ENCODE measurements at places on chromosomes 4 and X.

GRCh38 chr4:17324386-17324830, 187.5 kb downstream of the QDPR start:
- peak; percentile 62 for DNase-seq

DNA sequence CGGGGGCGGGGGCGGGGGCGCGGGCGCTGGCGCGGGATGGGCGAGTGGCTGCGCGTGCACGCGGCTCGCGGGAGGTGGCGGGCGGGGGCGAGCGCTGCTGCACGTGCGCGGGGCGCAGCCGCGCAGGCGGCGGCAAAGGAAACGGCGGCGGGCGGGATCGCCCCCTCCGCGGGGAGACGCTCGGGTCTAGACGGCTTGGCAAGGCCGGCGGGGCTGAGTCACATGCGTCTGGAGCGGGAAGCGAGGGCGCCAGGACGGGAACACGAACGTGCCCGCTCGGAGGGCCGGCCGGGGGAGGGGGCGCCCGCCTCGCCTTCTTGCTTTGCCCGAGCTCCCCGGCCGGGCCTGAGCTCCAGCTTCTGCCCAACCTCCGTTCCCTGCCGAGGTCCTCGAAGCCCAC, 4.3 kb upstream of the HAUS7 start:
- DNase-seq, result no peak

DNA sequence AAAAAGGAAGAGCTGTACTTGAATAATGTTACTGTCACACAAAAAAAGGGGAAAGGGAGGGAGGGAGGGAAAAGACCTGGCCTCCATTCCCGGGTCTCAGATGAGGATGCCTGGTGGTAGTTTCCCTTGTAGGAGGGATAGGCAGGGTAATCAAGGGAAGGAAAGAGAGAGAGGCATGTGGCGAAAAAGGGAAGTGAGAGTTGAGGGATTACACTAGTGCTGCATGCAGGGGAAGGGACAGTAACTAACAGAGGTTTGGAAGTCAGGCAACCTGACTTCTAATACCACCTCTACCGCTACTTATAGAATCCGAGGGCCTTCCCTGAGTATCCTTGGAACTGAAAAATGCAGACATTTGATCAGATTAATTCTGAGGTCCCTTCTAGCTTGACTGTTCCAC, 821.7 kb upstream of the FTHL17 start:
- no peak for DNase-seq

DNA sequence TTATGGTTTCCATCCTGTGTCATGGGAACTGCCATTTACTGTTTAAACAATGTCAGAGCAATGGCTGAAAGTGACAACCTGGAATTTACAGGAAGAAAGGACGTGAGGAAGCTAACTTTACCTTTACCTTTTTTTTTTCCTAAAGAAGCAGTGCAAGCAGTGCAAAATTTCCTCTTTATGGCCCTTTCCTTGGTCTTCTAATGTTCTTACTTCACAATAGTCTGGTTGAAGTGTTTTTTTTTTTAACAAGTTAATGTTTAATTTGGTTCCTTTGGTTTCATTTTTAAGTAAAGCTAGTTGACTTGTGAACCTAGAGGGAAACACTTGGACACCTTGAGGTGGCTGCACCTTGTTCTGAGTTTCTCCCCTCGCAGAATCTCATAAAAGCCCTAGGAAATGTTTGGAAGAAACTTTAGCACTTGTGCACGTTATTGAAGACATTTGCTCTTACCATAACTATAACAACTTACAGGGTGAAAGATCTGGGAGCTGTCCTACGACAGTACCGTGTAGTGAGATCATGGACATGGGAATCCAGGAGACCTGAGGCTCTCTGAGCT, 1.8 kb downstream of the SGMS2 start:
- no peak for DNase-seq

DNA sequence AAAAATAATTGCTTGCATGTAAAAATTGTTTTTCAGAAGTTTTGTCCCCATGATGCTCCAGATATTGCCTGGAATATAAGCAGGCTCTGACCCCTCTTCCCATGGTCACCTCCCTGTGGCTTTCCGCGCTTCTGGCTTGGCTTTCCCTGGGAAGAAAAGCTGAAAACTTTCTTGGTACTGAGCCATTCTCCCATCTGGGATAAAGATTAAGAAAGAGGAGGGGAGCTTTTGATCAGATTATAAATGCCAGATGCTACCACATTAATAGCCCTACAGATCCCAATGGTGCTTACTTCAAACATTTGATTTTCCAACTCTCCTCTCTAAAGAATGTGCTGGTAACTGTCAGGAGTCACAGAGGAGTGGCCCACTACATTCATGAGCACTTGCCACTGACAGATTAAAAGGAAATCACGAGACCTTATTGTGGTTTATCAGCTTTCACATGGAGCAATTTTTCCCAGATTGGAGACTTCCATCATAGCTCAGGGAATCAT, 54.4 kb upstream of the GAB1 start:
- no peak for DNase-seq

GRCh38 chrX:15745179-15745578, 7.1 kb downstream of the CA5B start:
- no peak for DNase-seq

DNA sequence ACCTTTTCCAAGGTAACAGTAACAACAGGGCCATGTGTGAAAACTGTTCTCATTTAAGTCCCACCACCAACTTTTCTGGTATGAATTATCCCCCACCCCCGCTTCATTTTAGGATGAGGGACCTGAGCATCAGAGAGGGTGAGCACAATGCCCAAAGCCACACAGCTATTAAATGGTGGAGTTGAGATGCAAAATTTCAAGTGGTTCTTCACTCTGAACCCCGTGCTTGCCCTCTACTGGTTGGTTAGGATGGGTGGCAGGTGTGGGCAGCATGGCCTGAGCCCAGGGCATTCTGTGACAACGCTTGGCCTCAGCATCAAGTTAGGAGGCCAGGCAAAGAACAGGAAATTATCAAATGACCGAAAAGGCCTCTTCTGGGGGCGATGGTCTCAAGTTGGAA, 33.5 kb downstream of the MED28 start:
- no peak for DNase-seq

- DNase-seq, result no peak
These were observed 157.0 kb upstream of the TLL1 start for GRCh38 chr4:165715989-165716388.

- no peak for DNase-seq
These were observed 1054.2 kb downstream of the ARAP2 start for GRCh38 chr4:35189988-35190613.

- no peak for DNase-seq
These were observed 1.4 kb downstream of the RAI2 start for GRCh38 chrX:17859609-17860178.

DNA sequence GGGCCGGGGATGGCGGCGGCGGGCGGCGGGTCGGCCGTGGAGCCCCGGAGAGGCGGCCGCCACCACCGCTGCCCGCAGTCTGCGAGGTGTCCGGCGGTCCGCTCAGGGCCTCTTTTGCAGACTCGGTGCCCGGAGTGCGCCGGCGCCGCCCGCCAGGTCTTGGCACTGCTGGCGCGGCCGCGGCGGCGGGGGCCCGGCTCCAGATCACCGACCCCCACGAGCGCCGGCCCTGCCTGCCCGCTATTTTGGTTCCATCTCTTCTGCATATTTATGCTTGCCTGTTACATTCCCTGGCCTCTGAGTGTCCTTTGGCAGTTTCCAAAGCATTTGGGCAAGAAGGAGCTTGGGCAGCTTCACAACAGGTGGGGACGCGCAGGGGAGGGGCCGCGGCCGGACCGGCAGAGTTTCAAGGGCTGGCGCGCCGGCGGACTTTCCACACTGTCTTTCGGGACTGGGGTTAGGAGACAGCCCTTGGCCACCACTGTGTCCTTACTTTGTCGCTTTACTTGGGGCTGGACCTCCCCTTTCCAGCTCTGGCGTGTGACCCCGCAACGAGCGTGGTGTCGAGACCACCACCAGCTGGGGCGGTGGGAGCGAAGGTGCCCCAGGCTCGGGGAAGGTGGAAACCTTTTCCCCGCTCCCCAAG, 668 bp upstream of the TAPT1 start:
- DNase-seq, result no peak

- no peak for DNase-seq
These were observed 236.0 kb upstream of the VCX3A start for GRCh38 chrX:6770936-6771335.

GRCh38 chr4:39893693-39894072, 84.0 kb downstream of the PDS5A start:
- DNase-seq, result no peak

GRCh38 chrX:39112143-39112542, 310.9 kb downstream of the MID1IP1 start:
- no peak for DNase-seq

GRCh38 chr4:3363411-3364141, 70.8 kb downstream of the RGS12 start:
- DNase-seq, result no peak

DNA sequence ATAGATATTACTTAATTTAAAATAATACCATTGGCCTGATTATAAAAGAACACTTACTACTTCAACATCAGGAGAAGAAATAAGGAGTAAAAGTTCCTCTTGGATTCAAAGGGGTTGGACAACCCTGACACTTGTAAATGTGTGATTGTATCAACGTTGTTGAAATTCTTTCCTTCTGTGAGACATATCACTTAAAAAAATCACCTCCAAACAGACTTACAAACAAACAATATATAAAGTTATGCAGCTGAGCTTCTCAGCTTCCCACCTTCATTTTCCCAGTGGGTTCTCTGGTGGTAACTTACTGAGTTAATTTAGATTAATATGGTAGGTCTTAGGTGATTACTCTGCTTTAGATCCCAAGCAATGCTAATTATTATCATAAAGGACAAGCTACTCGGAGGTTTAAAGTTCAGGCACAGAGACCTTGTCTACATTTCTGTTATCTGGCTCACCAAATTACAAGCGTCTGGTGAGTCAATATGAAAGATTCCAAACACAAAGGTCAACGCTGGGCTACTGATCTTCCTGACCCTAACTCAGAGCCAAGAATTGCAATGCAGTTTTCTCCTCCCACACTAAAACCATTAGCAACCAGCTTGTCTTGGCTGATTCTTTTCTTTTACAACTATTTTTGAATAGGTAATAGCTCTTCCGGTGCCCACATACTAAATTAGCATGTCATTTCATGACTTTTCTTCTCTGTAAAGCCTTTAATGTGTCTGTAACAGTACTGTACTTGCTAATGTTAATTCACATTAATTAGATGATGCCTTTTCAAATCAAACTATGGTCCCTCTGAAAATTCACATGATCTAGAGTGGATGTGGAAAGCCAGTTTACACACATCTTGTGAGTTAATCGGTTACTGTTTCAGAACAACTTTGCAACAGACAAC, 157.6 kb downstream of the RASL11B start:
- no peak for DNase-seq

DNA sequence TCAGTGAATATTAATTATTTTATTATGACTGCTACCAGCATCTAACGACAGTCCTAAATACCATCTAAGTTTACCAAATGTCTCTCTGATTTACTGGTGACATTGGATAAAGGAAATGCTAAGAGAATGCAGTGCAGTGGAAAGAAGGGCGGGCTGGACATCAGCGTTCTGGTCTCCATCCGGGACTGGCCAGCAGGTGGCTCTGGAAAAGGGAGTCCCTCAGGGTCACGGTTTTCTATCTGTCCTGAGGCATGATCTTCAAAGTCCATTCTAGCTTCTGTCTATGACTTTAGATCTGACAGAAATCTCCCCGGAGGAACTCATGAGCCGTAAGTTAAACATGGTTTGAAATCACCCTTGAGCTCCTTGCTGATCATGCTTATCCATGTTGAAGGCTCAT, 3.3 kb downstream of the TRIM2 start:
- DNase-seq, result no peak

DNA sequence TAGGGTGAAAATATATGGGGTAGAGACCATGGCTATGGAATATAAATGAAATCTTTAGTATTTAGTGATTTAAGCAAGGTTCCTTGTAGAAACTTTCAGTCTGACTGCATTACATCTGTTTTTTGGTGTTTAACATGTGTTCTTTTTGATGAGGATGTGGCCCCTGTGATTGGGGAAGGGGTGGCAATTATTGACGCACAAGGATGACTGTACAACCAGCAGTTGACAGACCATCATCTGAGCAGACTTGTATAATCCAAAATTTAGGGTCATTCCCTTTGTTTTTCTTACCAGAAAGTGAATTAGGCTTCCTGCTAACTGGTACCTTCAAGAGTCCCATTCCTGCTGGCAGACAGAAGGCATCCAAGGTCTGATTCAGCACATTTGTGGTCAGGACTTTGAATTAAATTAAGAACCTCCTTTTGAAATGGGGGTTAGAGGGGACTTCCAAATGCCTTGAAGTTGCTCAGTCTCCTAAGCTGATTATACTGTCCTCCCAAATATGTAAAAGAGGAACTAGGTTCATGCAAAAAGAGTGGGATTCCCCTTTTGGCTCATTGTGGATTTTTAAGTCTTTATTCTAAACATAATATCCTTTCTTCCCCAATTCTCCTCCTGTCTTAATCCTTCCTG, 112.4 kb upstream of the CXCL13 start:
- no peak for DNase-seq

DNA sequence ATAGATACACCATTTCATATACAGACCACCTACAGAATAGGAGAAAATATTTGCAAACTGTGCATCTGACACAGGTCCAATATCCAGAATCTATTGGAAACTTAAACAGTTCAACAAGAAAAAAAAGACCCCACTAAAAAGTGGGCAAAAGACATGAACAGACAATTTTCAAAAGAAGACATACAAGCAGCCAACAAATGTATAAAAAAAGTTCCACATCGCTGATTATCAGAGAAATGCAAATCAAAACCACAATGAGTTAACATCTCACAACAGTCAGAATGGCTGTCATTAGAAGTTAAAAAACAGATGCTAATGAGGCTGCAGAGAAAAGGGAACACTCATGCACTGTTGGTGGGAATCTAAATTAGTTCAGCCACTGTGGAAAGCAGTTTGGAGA, 36.8 kb downstream of the KIAA0232 start:
- no peak for DNase-seq

- no peak for DNase-seq
These were observed 14.6 kb upstream of the NDST4 start for GRCh38 chr4:115128037-115128436.

DNA sequence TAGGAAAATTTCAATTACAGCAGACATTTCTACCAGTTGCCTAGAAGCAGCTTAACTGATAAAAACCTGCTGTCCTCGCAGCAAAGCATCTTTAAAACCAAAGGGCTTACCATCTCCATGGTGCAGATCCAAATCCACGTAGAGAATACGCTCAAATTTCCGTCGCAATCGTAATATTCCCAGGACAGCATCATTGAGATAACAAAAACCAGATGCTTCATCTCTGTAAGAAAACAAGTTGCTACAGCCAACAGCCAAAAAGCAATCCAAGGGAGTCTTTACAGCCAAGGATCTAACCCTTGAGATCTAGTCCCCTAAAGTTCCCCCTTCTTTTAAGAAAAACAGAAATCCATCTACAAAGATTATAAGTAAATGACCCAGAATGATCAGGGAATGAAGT, 77.6 kb downstream of the HDAC8 start:
- no peak for DNase-seq
